NCI-H460 (cell line): ENCODE measurements at places on chromosomes 7 and 10. TPM values are rescaled to one million over a fixed set of nuclear protein-coding genes. Genes with fewer than 3 reads are reported as not detected.

The TMEM176B gene
- not detected in 2 replicates for total RNA-seq

The ZNF25 gene
- total RNA-seq = 6.4 and 9.4 TPM in 2 replicates

The CALHM3 gene
- not detected in 2 replicates for total RNA-seq

The CCDC172 gene
- not detected in 2 replicates for total RNA-seq

The EGFR gene
- total RNA-seq = 24.3 and 25.1 TPM in 2 replicates

The EDRF1 gene
- 21.8 and 24.9 TPM in 2 replicates for total RNA-seq

The NCF1 gene
- not detected in 2 replicates for total RNA-seq

The HMX2 gene
- 1.1 and 1.7 TPM in 2 replicates for total RNA-seq

The NFE2L3 gene
- 10.6 and 12.4 TPM in 2 replicates for total RNA-seq

The FAM24B gene
- 34.9 and 36.3 TPM in 2 replicates for total RNA-seq

The ING3 gene
- total RNA-seq = 13.9 and 17.4 TPM in 2 replicates

The MSRB2 gene
- 10.1 and 10.3 TPM in 2 replicates for total RNA-seq

The H2BK1 gene
- not detected in 2 replicates for total RNA-seq

The GNGT1 gene
- total RNA-seq = 0.47 and 0.61 TPM in 2 replicates

The LIPM gene
- not detected in 2 replicates for total RNA-seq

The ADCK2 gene
- 24.9 and 25.3 TPM in 2 replicates for total RNA-seq

The GSTO2 gene
- total RNA-seq = 75.4 and 86.5 TPM in 2 replicates

The CACNB2 gene
- total RNA-seq = 2.5 and 2.6 TPM in 2 replicates

The GPR158 gene
- 0.02 and 0.06 TPM in 2 replicates for total RNA-seq

The FOXK1 gene
- total RNA-seq = 37.9 and 40.6 TPM in 2 replicates

DNA sequence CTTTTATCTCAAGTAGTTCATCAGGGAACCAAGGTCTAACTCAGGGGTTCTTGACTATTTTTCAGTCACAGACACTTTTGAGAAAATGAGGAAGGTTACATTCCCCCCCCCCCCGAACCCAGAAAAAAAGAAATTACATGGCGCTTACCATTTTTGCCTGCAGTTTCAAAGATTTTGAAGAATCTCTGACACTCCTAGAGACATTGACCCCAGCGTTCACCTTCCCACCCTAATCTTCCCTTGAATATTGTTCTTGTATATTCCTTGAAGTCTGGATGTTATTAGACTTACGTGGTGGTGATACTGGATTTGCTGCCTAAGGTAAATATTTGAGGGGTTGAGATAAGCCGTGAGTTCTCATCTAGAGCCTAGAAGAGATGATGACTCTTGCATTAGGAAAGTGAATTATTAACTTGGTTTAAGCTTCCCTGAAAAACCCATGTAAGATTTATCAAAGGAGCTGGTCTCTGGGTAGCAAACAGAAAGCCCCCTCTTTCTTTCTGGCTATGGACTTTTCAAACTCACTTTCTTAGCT is 245.7 kb upstream of the FOXK1 start:
- no peak for DNase-seq

DNA sequence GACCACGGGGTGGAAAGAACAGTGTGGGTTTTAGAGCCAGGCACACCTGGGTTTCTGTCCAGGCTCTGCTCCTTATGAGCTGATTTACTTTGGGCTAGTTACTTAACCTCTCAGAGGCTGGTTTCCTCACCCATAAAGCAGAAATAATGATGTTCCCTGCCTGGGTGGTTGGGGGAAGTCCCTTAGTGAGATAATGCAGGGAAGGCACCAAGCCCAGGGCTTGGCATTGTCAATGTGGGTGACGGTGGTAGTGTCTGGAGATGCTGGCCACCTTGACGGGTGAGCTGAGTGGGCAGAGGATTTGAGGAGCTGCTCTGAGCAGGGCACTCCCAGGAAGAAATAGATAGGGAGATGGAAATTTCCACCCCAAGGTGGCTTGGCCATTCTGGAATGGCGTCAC is 65.2 kb downstream of the SH2D4B start:
- no peak for DNase-seq

- peak; percentile 80 for DNase-seq
These were observed 5.1 kb downstream of the PTTG1IP2 start for GRCh38 chr7:90474284-90475210.

GRCh38 chr10:1658658-1659057 is 78.7 kb downstream of the ADARB2 start:
- DNase-seq = no peak

- no peak for DNase-seq
These were observed 176.2 kb downstream of the ST7 start for GRCh38 chr7:117129521-117129955.

GRCh38 chr10:80406204-80406603 is 2.1 kb upstream of the PRXL2A start:
- DNase-seq = no peak

DNA sequence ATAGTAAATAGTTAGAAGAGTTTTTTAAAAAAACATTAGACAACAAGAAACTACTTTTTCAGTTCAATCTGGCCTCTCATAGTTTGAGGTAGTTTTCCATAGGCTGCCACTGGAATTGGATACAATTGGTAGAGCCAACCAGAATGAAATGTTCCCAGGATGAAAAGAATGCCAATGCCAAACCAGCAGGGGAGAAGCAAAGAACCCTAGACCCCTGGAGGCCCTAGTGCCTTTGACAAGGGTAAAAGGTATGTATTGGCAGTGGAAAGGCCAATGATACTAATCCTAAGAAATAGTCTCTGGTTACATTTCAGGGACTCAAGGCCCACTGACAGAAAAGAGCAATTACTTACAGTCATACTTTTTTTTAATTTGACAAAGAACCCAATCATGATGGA is 77.4 kb upstream of the SEM1 start:
- no peak for DNase-seq

DNA sequence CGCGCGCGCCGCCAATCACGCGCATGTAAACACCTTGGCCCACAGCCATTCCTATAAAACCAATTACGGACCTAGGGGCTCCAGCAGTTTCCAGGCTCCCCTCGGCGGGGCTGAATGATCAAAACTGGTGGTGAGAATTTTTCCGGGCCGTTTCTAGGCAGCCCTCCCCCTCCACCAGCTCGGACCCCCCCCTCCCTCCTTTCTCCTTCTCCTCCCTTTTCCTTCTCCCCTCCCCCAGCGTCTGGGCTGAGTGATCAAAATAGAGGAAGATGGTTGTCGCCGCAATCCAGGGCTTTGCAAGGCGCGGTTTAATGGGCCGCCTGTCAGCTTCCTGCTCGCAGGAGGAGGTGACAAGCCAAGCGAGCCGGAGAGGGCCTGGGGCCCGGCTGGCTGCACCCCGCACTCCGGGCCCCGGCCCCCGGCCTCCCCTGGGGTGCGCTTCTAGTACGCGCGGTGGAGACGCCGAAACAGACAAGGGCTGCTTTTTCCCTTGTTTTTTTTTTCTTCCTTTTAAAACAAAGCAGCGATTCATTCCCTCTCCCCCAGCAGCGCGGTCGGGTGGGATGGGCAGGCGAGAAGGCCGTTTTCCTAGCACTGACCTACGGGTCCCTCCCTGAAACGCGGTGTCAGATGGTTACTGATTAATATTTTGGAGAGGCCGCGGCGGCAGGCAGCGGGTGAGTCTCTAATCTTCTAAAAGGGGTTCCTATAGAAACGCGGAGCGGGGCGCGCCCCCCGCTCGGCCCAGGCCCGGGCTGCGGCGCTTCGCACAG is 528 bp upstream of the TNRC18 start:
- DNase-seq = peak; percentile 99

- no peak for DNase-seq
These were observed 580.5 kb downstream of the AUTS2 start for GRCh38 chr7:70178787-70179186.

GRCh38 chr10:625333-625696 is 64.2 kb downstream of the DIP2C start:
- DNase-seq = no peak

- DNase-seq = no peak
These were observed 44.0 kb upstream of the GRID1 start for GRCh38 chr10:86410542-86411124.

DNA sequence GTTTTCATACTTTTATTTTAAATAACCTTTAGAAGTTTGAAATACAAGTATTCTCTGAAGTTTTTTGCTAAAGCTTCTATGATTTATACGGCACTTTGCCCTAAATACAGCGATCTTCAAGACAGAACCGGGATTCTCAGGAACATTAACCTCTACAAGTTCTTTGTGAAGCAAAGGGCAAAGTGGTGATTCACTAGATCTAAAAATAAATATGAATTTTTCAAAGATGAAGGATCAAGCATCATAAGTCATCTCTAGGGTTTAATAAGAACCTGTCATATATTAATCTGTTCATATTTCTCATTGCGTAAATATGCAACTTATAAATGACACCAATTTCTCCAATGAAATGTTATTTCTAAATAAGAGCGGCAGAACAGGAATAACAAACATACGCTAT is 30.7 kb downstream of the DGKB start:
- DNase-seq = no peak

DNA sequence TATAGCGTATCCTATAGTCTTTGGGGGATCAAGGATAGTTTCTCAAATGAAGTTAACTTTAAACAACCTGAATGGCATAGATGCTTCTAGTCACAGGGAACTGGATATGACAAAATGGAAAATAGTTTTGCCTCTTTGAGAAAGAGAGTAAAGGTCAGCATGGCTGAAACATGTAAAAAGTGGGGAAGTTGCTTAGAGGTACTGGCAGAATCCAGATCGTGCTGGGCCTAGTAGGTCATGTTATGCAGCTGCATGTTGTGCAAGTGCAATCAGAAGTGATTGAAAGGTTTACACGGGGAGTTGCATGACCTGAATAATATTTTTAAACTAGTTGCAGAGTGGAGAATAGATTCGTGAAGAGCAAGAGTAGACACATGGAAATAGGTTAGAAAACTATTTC is 201.1 kb upstream of the HDAC9 start:
- DNase-seq = no peak

GRCh38 chr7:155192961-155193640 is 104.6 kb upstream of the INSIG1 start:
- DNase-seq = no peak

GRCh38 chr10:88162852-88163251 is 299.4 kb downstream of the PTEN start:
- DNase-seq = no peak

GRCh38 chr7:359766-360361 is 69.9 kb downstream of the FOXL3 start:
- no peak for DNase-seq

DNA sequence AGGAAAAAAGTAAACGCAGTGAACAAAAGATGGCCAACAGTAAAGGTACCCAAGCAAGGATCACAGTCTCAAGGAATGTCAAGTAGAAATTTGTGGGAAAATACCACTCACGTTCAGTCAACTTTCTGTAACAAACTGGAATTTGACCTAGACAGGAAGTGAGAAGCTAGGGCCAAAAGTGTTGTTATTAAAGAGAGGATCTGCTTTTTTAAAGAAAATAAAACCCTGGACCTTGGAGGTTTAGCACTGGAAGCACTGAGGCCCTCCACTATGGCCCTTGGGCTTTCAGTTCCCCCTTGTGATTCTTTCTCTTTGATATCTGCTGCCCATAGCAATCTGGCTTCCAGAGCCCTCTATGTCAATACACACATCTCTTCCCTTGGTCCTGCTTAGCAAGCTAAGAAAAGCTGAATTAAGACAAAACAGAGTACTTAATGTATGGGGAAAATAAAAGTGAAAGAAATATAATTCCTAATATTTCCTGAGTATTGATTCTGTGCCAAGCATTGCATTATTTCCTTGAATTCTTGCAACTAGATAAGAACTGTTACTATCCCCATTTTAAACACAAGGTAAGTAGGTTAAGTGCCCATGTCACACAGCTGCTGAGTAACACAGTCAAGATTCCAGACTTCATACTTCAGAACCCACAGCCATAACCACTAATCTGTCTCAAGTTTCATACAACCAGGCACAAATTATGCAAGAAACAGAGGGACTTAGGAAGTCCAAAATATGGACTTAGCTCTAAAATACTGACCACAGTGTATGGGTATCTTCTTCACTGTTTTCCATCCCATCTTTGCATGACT is 2.6 kb upstream of the ZNF438 start:
- DNase-seq = no peak

- DNase-seq = no peak
These were observed 179.8 kb upstream of the PFKP start for GRCh38 chr10:2887391-2888070.

- no peak for DNase-seq
These were observed 44.8 kb upstream of the ORC5 start for GRCh38 chr7:104252409-104253134.

- no peak for DNase-seq
These were observed 26.3 kb downstream of the GAD2 start for GRCh38 chr10:26242706-26243350.

DNA sequence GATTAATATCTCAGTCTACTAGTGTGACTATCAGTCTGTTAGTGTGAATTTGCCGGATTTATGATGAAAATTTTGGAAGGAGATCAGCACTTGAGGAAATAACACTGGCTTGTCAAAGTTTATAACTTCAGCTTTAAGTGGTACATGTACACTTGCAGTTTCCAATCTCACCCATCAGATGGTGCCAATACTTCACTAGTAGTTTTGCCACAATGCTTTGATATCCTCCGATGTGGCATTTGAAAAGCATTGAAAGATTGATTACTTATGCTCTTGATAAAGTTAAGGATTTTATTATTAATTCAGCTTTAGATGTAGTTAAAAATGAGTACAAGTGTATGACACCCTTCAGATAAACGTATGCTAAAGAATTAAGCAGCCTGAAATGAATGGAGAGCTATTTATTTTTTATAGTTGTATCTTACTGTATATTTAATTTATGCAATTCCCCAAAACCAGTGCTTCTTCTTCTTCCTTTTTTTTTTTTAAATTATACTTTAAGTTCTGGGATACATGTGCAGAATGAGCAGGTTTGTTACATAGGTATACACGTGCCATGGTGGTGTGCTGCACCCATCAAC is 98.2 kb downstream of the ANLN start:
- DNase-seq = peak; percentile 60

DNA sequence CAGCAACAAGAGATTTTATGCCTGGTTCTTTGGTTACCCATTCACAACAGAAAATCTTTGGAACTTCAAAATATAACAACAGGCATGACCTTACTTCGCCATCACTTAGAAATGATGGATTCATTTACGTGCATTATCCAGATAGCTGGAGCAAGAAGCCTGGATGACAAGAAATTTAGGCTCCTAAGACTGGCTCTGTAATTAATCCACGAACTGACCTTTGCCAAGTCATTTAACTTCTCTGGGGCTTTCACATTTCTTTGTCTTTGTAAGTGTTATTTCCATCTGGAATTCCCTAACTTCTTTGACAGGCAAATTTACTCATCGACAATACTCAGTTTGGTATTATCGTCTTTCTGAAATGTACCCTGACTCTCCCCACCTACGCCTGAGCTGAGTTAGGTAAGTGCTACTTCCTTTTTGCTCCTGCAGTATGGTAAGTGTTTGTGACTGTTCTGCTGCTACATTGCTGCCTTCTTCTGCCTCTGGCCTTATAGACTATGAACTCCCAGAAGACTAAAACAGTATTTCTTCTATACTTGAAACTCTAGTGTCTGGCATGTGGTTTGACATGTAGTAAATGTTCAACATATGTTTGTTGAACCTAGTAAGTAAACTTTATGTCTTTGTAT is 5.5 kb upstream of the MDFIC start:
- DNase-seq = no peak

- DNase-seq = no peak
These were observed 7.7 kb downstream of the ZPBP start for GRCh38 chr7:50085344-50085743.
